Stromal cell of bone marrow (primary cell): ENCODE measurements at places on chromosomes 7 and 10.

GRCh38 chr10:129730272-129730992 is 233.6 kb downstream of the EBF3 start:
- no peak for DNase-seq

GRCh38 chr10:43688348-43688892 is 39.7 kb upstream of the ZNF32 start:
- no peak for DNase-seq

DNA sequence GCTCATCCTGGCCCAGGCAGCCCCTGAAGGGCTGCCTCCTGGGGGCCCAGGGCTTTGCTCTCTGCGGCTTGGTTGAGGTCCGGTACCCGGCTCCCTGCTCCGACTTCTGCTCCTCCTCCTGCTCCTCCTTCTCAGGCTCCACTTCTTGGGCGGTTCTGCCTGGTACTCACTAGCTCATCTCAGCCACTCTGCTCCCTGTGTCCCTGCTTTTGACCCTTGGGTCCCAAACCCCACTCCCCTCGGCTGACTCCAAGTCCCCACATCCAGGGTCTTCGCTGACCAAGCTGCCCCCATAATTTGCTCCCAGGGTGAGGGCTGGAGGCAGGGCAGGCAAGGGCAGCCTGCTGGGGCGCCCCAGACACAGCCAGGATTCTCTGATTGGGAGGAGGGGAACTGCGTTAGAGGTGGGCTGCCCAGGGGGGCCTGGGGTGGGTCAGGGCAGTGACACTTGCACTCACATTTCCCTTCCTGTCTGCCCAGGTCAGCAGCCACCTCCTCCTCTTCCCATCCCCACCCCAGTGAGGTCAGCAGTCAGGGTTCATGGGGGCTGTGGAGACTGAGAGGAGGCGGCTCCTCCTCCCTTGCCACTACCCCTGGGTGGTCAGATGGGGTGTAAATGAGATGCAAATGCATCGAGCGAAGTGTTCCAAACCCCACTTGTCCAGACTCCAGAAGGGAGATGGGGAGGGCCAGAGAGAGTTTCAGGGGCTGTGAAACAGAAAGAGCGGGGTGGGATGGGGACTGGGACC is 2.2 kb downstream of the SMARCD3 start:
- DNase-seq = no peak

GRCh38 chr7:1919539-1920265 is 249.6 kb downstream of the ELFN1 start:
- no peak for DNase-seq

DNA sequence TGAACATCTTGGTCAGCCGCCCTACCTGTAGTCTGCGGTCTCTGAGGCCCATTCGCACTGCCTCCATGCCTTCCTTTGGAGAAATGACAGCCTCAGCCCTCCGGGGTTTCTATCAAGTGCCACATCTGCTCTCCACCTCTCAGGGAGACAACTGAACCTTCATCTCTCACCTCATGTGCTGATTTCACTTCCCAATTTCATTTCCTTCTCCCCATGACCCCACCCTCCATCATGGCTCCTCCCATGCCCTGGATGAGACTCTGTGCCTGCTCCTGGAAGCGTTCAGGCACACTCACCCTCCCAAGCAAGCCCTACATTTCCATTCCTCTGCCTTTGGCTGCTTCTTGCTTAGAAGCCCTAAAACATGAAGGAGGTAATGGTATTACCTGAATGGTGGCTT is 7.8 kb upstream of the SCD start:
- DNase-seq = no peak

GRCh38 chr7:381211-382042 is 91.5 kb downstream of the FOXL3 start:
- no peak for DNase-seq

DNA sequence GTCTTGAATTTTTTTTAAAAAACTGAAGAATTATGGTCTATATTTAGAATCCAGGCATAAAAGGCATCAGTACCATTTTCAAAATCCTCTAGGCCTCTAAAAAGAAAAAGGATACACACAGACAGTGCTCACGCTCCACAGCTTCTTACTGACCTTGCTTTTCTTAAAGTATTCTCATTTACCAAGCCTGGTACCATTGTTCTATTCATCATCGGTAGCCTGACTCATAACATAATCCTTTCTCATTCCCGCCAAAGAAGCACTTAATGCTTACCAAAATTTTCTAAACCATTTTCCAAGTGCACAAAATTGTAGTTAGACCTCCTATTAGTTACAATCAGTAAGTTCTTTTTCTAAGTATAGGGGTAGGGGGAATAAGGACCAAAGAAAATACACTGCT is 54.6 kb downstream of the ATE1 start:
- no peak for DNase-seq

GRCh38 chr10:44036425-44036824 is 348.5 kb downstream of the CXCL12 start:
- DNase-seq = no peak

- no peak for DNase-seq
These were observed 11.7 kb downstream of the SRPK2 start for GRCh38 chr7:105376908-105377533.

DNA sequence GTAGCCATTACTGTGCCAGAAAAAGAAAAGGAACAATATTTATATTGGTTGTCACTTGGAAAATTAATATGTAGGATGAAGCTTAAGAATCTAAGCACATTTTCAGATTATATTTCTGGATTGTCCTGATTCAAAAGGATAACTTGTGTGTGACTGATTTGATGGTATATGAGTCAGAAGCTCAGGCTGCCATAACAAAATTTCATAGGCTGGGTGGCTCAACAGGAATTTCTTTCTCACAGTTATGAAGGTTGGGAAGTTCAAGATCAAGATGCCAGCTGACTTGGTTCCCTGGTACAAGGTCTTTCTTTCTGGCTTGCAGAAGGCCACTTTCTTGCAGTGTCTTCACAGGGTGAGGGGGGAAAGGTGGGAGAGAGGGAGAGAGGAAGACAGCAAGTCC is 108.5 kb downstream of the ST7 start:
- DNase-seq = no peak

DNA sequence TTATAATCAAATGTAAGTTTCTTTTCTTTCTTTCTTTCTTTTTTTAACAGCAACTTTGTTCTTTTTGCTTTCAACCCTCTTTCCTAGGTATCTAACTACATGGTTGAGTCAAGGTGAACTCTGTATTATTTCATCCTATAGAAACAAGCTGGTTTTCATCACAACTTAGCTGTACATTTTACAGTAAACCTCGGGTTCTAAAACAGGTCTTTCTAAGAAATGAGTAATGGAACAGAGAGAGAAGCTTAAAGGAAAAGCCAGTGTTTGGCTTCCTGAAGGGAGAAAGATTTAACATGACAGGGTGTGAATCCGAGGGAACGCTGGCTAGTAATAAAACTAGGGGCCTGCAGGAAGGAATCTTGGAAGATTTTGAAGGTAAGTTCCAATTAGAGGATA is 143.4 kb upstream of the ITGB1 start:
- DNase-seq = no peak

DNA sequence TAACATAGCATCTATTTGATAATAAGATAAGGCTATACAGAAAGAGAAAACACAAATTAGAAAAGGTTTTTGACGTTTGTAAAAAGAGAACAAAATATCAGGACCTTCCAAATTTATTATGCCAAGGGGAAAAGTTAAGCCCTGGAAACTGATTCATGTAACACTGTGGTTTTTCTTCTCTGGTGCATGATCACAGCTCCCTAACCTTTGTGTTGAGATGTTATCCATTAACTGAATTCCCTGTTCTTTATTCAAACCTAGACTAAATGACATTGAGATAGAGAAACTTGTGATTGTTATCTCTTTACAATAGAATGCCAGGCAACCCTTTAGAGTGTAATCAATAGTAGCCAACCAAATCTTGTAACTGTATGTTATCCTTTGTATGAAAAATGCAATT is 141.5 kb upstream of the NRG3 start:
- no peak for DNase-seq

GRCh38 chr10:69976795-69977546 is 75.7 kb upstream of the MACROH2A2 start:
- DNase-seq = no peak

DNA sequence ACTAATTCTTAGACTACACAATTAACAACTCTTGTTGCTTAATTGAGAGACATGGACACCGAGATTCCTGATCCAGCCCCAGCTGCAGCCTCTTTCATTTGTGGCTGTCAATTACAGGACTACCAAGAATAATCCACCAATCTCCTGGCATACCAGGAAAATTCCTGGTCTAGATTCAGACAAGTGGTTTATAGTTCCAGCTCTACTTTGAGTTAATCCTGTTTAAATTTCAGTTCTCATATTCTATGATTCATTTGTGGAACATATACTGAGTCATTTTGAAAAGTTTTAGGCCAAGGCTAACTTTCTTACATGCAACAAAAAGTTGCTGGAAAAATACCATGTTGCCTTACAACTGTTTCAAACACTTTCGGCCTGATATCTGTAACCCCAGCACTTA is 253.5 kb downstream of the MAGI2 start:
- DNase-seq = peak; percentile 33
